ENCODE measurements at places on chromosomes 2 and 18.

GRCh38 chr18:14031053-14031452 lies 101.2 kb downstream of the ZNF519 start:
- DNase-seq = no peak

DNA sequence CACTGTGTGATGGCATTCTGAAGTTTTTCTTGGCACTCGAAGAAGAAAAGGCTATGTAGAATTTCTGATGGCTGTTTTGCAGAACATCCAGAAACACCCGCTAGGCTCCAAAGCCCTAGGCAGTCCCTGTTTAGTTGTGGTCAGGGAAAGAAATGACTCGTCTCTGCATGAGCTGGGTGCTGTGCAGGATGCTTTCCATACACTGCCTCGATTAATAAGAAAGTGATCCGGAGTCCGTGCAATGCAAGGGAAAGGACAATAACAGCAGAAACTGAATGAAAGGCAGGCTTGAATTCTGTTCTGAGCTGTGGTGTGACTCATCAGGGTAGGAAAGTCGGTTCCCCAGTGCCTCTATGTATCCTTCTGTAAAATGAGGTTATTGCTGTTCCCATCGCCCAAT lies 18.7 kb downstream of the MAPRE3 start:
- DNase-seq = peak; percentile 63

DNA sequence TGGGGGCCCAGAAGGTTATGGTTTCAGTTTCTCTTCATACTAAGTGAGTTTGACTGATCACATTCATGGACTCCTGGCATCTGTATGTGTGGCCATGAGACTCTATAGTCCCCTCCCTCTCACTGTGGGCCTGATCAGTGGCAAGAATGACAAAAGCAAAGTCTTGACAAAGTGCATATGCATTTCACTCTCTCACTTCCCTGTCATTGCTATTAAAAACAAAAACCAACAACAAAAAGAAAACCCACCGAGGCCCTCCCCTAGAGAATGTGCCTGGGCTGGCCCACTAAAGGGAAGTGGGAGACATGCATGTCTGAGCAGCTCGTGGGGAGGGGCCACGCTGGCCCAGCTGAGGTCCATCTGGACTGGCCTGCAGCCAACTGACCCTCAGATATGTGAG lies 600.1 kb upstream of the RAB6C start:
- no peak for DNase-seq

DNA sequence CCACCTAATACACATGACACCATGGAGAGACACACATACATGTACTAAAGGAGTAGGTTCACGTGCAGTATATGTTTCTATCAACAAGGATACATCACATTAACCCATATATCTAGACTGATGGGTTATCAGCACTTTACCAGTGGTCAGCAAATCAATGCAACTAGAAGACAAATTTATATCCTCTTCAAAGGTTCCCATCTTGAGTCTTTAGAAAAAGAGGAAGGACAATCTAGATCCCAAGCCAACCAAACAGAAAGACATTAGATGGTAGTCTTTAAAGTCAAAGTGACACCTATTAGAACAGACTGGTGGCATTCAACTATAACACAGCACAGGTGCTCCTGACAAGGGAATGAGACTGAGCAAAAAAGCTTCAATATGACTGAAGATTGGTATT lies 13.8 kb upstream of the SERTAD2 start:
- no peak for DNase-seq

- DNase-seq = peak; percentile 81
These were observed 16.8 kb upstream of the CRIM1 start for GRCh38 chr2:36338827-36339145.

DNA sequence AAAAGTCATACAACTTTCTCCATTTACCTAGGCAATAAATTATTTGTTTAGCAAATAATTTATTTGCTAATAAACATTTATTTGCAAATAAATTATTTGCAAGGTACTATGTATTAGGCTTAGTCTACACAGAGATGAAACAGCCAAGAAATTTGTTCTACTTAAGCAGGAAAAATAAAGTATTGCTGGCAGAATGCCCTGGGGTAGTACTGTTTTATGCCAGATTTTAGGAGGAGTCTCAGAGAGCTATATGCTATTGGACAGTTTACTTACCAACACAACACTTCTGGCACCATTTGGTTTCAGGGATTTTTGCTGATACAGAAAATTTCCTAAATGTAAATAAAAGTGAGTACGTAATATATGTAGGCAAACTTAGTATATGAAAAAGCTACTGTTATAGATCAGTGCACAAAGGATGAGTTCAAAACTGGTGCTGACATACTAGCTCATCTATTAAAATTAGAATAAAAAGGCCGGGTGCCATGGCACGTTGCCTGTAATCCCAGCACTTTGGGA lies 23.2 kb upstream of the CDKL4 start:
- DNase-seq = no peak

DNA sequence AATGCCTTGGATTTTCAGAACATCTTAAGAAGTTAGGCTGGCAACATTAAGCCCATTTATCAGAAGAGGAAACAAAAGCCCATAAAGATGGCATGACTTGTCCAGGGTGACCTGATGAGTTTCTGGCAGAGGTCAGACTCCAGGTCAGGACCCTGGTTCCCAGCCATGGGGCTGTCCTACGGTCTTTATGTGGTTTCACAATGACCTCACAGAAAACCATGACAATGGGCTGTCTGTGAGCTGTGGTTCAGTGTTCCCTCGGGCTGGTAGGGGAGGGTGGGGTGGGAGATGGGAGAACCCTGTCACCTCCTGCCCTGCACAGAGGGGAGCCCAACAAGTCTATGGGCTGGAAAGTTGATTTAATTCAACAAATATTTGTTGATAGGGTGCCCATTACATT lies 101.8 kb downstream of the LOXHD1 start:
- no peak for DNase-seq

DNA sequence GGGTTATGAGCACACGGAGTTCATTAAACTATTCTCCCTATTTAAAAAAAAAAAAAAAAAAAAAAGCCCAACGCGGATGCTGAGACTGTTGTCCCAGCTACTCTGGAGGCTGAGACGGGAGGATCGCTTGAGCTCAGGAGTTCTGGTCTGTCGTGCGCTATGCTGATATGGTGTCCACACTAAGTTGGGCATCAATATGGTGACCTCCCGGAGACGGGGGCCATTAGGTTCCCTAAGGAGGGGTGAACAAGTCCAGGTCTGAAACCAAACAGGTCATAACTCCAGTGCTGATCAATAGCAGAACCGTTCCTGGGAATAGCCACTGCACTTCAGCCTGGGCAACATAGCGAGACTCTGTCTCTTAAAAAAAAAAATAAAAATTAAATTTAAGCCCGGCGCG lies 12.9 kb upstream of the ANKRD53 start:
- no peak for DNase-seq

DNA sequence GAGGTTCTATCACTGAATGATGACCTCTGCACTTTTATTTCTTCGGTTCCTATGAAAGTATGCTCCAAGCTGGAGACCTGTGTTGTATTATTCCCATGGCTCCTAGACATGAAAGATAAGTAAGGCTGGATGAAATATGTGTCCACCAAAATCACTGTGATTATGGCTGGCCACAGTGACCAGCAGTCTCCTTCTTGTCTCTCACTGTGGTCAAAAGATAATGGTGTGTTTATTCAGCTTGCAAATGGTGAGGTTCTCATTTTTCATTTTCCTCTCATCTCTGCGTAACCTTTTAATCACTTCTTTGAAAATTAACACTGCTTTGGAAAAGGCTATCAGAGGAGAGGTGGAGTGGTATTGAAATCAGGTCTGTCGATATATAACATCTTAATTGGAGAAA lies 107.8 kb upstream of the DAPL1 start:
- DNase-seq = no peak

DNA sequence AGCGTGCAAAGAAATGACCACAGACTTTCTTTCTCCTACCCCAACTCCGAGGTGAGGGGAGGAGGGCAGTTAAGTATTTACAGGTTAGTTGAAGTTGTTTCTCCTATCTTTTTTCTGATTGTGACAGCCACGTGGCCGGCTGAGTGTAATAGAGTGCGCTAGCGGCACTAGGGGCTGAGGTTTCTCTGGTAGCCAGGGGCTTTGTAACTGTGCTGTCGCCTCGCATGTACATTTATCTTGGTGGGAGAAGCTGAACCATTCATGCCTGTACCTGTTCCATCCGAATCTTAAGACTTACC lies 214.1 kb upstream of the STON1 start:
- DNase-seq = peak; percentile 9

DNA sequence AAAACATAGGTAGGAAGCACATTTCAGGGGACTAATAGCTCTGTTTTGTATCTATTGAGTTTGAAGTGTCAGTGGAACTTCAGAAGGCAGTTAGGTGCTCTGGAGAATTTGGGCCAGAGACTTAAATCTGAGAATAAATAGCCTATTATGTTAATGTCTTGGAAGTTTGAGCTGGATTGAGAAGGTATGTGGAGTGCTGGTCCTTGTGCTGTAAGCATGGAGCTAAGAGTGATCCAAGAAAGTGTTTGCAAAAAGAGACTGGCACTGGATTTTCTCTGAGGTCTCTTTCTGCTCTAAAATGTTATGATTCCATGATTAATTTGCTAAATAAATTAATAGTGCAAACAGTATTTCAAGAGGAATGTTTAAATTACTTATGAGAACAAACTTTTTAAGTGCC lies 63.3 kb downstream of the ICOS start:
- no peak for DNase-seq

DNA sequence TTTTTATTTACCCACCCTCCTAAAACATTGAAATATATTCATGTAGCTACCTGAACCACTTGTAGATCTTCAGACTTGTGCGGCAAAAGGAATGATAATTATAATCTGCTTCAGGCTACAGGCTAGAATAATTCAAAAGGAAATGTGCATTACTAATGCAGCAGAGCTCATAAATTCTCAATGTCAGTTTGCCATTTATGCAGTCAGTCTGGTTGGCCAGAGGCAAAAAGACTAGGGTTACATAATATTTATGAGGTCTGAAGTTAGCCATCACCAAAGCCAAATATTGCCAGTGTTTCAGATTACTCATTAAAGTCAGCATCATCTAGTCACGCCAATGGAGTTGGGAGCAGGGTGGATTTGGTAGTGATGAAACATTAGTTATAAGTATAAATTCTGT lies 38.9 kb downstream of the METAP1D start:
- peak; percentile 69 for DNase-seq

GRCh38 chr2:39733070-39733674 lies 45.9 kb downstream of the THUMPD2 start:
- peak; percentile 59 for DNase-seq

DNA sequence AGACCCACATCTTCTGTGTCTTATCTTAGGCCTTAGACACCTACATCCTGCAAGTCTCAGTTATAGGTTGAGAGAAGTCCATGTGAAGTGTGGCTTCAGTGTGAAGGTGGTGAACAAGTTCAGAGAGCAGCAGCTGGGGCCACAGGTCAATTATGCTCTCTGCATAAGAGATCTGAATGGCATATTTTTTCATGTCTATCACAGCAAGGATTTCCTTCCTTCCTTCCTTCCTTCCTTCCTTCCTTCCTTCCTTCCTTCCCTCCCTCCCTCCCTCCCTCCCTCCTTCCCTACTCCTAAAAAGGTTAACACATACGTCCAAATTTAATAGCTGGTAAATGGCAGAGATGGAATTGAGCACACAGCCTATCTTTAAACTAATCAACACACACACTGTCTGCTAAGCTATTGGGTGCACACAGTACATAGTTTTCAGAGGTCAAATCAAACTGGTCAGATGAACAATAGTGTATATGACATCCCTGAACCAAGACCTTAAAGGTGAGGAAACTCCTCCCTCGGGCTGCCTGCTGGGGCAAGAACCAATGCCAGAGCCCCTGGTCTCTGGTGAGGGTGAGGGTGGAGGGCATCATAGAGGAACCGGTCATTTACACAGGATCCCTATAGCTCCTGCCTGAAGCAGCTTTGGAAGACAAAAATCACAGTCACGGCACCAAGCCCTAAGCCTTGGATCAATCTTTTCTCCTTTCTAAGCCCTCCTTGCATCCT lies 240.9 kb downstream of the ICOS start:
- no peak for DNase-seq

GRCh38 chr2:162037028-162037795 lies 36.8 kb downstream of the DPP4 start:
- DNase-seq = no peak

- DNase-seq = no peak
These were observed 685.4 kb upstream of the CELF4 start for GRCh38 chr18:38250971-38251370.

DNA sequence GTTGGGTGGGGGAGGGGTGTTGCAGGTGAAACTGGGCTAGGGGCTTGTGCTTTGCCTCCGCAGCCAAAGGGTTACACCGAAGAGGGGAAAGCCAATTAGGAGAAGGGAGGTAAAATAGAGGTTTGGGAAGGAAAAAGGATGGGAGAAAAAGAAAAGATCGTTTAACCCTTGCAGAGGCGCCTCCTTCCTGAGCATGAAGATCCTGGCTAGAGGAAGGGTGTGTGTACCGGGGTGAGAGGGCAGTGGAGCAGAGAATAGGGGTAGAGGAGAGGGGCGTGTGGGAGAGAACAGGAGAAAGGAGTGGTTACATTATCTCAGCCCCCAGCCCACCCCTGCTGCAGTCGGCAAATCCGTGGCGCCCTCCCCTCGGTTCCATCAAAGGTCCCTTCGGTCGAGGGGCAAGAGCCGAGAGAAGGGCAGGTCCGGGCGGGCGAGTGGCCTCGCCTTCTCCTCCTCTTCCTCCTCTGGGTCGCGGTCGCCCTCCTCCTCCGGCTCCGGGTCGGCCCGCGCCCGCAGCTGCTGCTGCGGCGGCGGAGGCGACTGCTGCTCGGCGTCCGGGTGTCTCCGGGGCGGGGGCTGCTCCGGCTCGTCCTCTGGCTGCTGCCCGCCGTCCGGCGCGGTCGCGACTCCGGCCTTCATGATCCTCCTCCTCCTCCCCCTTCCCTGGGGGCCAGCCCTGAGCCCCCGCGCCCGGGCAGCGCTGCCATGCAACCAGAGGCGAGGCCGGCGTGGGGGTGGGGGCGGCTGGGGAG lies 1.1 kb downstream of the MARCHF4 start:
- no peak for DNase-seq

- no peak for DNase-seq
These were observed 796.1 kb downstream of the DCDC2C start for GRCh38 chr2:4499316-4500030.

DNA sequence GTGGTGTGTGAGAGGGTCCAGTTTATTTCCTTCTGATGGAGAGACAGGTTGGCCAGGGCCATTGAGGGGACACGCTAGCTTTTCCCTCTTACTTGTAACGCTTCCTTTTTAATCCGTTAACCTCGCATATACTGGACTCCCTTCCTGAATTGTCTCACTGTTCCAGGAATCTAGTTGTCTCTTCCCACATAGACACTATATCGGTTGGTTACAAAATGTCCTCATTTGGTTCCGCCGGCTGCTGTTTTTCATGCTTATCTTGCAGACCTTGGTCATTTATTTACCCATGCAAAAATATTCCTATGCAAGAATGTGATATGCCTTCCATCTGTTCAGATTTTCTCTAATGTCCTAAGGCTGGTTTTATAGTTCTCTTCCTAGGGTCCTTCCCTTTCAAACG lies 35.0 kb downstream of the NEURL3 start:
- DNase-seq = no peak
